A673 (cell line): ENCODE measurements at places on chromosomes 16 and 17.

- DNase-seq = peak; percentile 43
Observed at GRCh38 chr16:48384520-48385252, 527 bp downstream of the SIAH1 start.

GRCh38 chr17:38958756-38959155, 8.4 kb downstream of the FBXO47 start:
- DNase-seq = no peak

DNA sequence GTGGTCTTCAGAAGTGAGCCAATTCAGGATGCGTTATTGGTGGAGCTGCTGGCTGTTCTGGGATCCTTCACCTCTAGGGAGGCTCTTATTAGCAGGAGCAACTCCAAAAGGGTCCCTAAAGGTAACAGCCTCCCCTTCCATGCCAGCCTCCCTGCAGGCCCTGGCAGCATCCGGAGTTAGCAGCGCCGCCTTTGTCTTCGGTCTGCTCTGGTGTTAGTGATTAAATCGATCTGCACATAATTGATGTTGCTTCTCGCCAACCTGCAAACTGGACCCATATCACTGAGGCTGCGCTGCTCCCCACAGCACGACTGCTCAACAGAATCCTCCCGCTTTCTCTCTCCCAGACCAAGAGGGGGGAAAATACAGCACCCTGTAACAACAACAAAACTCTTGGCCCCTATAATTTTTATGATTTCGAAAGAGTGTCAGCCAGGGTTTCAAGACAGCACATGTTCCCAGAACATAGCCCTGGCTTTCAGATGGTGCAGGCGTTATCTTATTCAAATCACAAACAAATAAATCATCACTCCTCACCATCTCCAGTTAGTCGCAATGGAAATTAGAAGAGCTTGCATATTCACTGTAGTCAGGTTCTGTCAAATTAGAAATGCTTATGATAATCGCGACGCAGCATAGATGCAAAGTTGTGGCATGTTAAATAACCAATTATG, 76.0 kb downstream of the IRX3 start:
- no peak for DNase-seq

DNA sequence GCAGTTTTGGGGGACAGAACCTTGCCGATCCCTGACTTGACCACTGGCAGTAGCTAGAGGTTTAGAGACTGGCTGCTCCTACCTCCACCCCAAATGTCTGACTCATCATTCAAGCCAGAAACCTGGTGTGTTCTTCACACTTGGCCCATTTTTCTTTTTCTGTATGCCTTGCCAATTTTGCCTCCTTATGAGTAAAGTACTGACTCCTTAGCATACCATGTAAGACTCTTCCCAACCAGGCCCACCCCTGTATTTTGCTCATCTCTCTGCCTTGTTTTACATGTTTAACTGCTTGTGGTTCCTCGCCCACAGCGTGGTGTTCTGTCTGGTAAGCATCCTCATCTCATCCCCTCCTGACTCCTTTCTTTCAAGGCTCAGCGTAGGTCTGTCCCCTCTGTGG, 37.9 kb downstream of the NUP88 start:
- no peak for DNase-seq

DNA sequence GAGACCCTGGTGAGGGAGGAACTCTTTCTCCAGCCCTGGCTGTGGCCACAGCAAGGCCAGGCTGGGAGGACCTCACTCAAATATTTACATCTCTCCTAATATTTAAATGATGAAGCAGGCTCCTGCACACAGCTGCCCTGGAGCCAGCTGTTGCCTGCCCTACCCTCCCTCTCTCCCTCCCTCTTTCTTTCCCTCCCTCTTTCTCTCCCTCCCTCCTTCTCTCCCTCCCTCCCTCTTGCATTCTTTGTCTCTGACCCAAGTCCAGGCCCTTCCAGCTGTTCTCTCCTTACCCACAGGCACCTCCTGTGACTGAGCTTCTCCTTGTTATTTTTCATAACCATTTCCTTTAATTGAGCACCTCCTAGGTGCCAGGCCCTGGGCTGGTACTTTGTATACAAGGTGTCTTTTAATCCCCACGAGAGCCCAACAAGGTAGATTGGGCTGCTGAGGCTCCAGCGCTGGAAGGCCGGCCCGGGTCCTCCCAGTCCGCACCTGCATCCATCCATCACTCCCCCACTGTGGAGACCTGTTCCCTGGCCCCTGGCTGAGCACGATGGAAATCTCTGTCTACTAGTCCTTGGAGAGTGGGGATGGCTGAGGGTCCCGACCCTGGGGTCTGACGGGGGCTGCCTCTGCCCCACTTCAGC, 242.3 kb downstream of the SEC14L1 start:
- DNase-seq = no peak

- no peak for DNase-seq
Observed at GRCh38 chr16:50838165-50838564, 96.3 kb downstream of the CYLD start.

DNA sequence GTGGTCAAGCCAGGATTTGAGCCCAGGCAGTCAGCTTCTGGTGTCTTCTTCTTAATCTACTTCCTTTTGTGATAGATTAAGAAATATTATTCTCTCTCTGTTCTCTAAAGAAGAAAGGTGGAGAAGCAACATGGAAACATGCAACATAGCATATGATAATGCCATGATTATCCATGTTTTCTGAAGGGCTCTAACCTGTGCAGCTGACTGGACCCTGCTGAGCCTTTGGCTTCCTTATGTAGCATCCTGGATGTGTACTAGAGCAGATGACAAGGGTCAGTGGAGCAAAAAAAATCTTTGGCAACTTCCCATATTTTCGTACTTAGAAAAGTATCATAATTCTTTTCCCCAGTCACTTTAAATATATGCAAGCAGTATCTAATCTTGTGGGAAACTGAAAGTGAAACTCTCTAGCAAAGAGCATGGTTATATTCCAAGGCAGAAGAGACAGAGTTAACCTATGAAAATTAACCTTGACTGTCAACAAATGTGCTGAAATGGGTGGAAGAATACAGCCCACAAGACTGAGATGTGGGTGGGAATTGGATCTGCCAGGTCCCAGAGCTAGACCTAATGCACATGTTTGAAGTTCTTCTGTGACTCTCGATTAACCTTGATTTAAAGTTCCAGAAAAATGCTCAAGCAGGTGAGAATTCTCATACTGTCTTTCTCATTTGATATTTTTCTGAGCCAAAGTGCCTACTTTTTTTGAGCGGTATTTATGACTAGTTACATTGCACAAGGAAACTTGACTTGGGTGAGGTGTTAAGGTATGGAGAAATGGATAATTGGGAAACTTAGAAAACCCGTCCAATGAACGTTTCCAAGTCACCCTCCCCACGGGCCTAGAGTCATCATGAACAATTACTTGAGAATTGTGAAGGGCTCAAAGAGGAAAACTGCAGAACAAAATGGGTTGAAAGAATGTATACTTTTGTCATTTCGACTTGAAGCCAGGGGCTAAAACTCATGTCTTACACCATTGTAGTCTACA, 248.6 kb downstream of the FTO start:
- peak; percentile 14 for DNase-seq

- peak; percentile 58 for DNase-seq
Observed at GRCh38 chr16:50323335-50324011, 45.3 kb downstream of the BRD7 start.

GRCh38 chr17:8747742-8748141, 3.1 kb upstream of the CCDC42 start:
- no peak for DNase-seq

GRCh38 chr16:66849021-66849420, 4.8 kb downstream of the CA7 start:
- no peak for DNase-seq

- no peak for DNase-seq
Observed at GRCh38 chr17:80397034-80397387, 18.0 kb upstream of the ENDOV start.

GRCh38 chr17:3024346-3024745, 39.1 kb downstream of the OR1D5 start:
- DNase-seq = no peak

- no peak for DNase-seq
Observed at GRCh38 chr16:10655415-10655977, 39.2 kb downstream of the TEKT5 start.

- no peak for DNase-seq
Observed at GRCh38 chr17:55484575-55484974, 26.7 kb downstream of the SMIM36 start.

- no peak for DNase-seq
Observed at GRCh38 chr17:352421-353212, at the start of gene RPH3AL. TSS of gene RPH3AL (minus strand) at chr17:352807. CDS start at chr17:327543, 25,264 bp downstream.

- no peak for DNase-seq
Observed at GRCh38 chr17:34076743-34077631, 178.1 kb upstream of the CCL2 start.

- no peak for DNase-seq
Observed at GRCh38 chr17:43572368-43572980, 26.3 kb upstream of the ETV4 start.

GRCh38 chr17:19867079-19867328, 732 bp downstream of the ULK2 start:
- DNase-seq = peak; percentile 74

DNA sequence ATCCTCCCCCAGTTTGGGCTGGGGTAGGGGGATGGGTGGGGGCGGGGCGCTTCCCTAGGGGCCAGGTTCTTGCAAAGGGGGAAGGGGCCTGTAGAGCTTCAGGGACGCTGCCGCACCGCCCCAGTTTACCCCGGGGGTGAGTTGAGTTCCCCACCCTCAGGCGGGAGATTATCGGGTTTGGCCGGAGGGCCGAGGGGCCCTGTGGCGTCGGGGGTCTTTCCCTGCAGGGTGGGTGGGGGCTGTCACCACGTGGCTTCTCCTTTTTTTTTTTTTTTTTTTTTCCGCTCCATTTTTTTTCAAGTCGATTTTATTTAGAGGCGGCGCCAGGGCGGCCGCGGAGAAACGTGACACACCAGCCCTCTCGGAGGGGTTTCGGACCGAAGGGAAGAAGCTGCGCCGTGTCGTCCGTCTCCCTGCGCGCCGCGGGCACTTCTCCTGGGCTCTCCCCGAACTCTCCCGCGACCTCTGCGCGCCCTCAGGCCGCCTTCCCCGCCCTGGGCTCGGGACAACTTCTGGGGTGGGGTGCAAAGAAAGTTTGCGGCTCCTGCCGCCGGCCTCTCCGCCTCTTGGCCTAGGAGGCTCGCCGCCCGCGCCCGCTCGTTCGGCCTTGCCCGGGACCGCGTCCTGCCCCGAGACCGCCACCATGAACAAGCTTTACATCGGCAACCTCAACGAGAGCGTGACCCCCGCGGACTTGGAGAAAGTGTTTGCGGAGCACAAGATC, at the start of gene IGF2BP1:
TSS of gene IGF2BP1 (plus strand) at position 283 of the 724 bp plus-strand sequence. CDS start at position 644, 361 bp downstream.
- DNase-seq = peak; percentile 97

GRCh38 chr17:32985050-32985756, 6.4 kb upstream of the SPACA3 start:
- no peak for DNase-seq

DNA sequence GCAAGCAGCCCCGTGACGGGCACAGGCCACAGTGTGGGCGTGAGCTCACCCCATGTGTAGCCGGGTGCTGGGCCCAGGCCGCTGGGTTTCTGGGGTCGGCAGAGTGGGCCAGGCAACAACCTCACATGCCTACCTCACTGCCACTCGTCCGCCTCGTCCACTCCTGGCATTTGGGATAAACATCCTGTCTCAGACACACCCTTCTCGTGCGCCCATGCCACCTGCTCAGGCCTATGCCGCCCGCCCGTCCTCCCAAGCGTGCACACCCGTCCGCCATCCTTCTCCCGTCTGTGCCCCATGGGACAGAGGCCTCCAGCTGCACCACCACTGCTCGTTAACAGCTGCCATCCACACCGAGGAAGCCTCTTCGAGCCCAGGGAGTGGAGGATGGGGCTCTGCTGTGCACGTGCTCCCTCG, 64.3 kb downstream of the KLHDC4 start:
- DNase-seq = no peak

DNA sequence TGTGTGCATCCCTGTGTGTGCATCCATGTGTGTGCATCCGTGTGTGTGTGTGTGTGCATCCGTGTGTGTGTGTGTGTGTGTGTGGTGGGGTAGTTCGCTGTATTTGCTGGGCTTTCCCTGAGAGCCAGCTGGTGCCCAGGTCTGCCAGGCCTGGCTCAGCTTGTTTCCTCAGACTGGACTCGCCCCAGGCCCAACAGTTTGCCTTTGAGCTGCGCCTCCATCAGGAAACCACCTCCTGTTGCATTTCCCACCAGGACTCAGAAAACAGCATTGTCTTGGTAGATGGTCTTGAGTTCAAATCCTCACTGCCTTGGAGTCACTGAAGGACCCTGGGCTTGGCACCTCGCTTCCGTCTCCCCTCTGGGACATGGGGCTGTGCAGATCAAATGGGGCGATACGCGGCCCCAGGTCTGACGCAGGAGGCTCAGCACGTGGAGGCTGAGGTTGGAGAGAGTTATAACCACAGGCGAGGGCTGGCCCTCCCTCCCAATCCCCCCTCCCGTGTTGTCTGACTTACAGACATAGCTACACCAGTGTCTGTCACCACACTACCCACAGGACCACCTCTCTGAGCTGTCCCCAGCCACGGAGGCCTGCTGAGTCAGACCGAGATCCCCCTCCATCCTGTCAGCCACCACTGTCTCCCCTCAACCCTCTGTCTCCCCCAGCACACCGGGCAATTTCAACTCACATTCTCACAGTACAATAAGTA, 4.7 kb downstream of the ITGAE start:
- DNase-seq = no peak

- DNase-seq = no peak
Observed at GRCh38 chr17:48910370-48910769, 2.2 kb downstream of the UBE2Z start.

GRCh38 chr17:60606036-60606435, 6.0 kb downstream of the PPM1D start:
- DNase-seq = no peak

DNA sequence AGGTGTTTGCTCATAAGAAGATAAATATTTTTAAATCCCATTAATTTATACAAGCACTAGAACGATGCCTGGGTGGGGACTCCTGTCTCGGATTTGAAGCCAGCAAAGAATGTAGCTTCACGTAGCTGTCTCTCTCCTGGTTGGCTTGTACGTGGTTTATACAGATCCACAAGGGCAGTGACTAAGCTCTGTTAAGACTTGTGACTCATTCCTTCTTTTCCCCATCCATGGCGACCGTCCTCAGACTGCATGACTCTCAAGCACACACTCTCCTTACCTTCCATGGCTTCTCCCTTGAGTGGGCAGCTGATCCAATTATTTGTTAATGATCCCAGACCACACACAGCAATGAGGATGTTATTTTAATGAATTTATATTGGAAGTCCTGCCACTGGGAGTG, 679.7 kb upstream of the SOX9 start:
- DNase-seq = no peak

GRCh38 chr16:20300312-20301097, 26.8 kb downstream of the GP2 start:
- DNase-seq = peak; percentile 68

GRCh38 chr16:23827057-23827456, 8.7 kb upstream of the PRKCB start:
- no peak for DNase-seq
